ENCODE measurements at places on chromosomes 3 and 15. TPM values are rescaled to one million over a fixed set of nuclear protein-coding genes. Genes with fewer than 3 reads are reported as not detected.

The ADGRG7 gene
- total RNA-seq, result not detected

The CFAP100 gene
- total RNA-seq, result not detected

The UROC1 gene
- total RNA-seq, result not detected

- peak; percentile 48 for DNase-seq
Observed at GRCh38 chr3:170524073-170524472, 61.8 kb downstream of the SLC7A14 start.

GRCh38 chr15:73792415-73792814 lies 39.3 kb upstream of the INSYN1 start:
- DNase-seq, result no peak

DNA sequence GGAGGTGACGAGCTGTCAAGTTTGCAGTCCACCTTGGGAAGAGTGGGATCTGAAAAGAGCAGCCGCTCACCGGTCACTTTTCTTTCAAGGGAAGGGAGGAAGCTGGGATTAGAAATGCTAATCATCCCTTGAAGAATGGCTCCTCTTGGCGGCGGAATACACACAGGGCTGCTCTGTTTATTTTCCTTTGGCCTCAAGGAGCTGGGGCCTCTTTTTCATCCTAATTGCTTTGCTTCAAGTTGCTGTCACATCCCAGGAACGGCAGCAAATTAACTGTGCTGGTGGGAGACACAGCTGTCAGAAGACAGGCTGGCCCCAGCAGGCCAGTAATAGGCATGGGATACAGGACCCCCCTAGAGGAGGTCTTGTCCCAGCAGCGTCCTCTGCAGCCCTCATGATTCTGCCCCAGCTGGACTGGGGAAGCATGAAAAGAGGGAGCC lies 6.7 kb downstream of the KBTBD13 start:
- DNase-seq, result peak; percentile 37

DNA sequence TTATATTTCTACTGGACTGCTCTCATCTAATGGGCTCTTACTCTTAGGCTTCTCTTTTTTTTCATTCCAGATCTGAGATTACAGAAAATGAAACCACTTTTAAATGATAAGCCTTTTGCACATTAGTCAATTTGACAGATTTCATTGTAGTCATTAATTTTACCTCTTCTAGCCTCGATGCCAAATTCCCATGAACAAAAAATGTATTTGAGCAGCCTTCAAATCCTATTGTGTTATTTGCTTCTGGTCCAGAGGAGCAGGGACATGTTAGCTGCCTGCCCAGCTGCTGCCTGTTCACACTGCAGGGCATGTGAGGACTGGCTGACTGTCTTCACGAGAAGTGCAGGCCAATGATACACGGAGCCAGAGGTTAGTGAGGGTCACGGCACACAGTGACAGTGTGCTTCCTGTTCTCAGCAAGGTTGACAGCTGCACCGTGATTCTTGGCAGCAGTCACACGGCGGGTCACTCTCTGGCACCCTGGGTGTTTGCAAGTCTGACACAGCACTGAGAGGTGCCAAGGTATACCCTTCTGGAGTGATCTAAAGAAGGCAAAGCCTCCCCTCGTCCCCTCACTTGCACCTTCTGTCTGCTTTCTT lies 40.8 kb downstream of the KAT2B start:
- DNase-seq, result peak; percentile 4

DNA sequence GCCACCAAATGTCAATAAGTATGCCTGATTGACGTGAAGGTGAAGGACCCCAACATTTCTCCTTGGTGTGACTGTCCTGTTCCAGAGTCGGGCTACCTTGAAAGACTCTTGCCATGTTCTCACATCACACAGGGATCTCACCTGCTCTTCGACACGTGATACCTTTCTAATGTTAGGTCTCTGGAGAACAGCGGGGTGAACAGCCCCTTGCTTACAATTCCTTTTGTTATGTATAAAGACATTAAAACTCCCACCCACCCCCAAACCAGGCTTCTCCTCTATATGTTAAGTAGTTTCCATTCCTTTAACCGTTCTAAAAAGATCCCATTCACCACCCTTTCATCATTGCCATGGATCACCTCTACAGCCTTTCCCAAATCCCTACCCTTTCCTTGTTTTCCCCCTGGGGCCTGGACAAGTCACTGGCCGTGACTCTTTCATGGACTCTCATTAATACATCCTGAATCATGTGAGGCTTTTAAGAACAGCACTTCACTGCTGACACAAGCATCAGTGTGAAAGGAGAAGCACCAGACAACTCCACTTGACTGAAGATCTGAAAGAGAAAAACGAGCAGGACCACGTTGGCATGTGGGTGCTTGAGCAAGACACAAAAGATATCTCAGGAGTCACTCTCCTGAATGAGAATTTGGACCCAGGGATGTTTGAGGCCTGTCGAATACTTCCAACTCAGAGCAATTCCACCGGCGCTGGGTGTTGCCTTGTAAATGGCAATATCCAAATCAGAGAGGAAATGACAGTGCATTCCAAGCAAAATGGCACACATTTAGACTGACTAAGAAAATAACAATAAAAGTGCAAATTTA lies 115.0 kb downstream of the FOXP1 start:
- peak; percentile 7 for DNase-seq

- DNase-seq, result no peak
Observed at GRCh38 chr15:90497912-90498311, 31.8 kb upstream of the CRTC3 start.

- DNase-seq, result no peak
Observed at GRCh38 chr3:136885357-136886213, 23.6 kb downstream of the NCK1 start.

DNA sequence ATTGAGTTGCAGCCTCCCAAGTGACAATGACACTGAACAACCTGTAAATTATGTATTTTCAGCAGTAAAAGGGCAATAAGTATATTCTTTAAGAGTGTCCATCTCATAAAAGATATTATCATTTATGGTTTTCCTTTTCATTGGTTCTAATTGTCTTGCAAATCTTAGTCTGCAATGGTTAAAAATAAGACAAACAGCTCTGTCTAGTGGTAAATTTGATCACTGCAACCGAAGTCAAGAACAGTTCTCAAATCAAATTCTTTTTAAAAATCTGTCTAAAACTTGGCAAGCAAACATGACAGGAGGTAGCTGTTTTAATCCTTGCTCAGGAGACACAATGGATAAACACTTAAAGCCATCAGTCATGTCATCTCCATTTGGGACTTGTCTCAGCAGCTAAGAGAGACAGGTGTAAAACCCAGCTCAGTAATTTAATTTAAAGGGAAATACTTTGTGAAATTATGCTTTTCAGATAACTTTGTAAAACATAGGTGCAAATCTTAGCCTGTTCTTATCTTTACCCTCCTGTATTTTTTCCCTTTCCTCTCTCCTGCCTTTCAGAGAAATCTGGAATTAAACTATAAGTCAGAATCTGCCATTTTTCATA lies 150.3 kb upstream of the ARHGEF26 start:
- no peak for DNase-seq

All from Daoy (cell line).